Stimulated activated CD4-positive, alpha-beta T cell treated with anti-CD3 and anti-CD28 coated beads, Interleukin-12 subunit alpha, Interleukin-12 subunit beta, amount 100 ng/mL, for 4 hours (primary cell): ENCODE measurements at places on chromosomes 2 and 18.

GRCh38 chr2:102442967-102443828 is 20.2 kb downstream of the IL18RAP start:
- DNase-seq = peak; percentile 19

GRCh38 chr18:10750191-10751035 is 224.6 kb downstream of the NAPG start:
- no peak for DNase-seq

DNA sequence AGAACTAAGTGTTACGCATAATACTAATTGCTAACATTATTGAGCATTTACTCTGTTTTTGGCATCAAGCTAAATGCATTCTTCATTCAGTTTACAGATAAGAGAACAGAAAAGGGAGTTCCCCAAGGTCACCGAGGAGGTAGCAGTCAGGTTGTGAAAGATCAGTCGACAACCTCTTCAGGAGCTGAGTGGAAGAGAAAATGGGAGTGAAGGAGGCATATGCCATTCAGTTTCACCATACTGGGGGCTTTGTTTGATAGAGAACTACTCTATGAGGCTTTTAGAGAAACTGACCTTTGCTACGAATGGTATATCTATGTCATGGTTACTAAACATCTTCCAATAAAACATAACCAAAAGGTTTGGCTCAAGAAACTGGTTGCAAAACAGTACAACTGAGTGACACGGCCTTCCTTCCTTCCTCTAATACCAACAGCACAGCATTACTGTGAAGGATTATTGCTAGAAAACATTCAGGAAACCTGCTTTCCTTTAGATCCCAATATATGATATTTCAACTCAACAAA is 112.1 kb downstream of the RBMS1 start:
- no peak for DNase-seq

DNA sequence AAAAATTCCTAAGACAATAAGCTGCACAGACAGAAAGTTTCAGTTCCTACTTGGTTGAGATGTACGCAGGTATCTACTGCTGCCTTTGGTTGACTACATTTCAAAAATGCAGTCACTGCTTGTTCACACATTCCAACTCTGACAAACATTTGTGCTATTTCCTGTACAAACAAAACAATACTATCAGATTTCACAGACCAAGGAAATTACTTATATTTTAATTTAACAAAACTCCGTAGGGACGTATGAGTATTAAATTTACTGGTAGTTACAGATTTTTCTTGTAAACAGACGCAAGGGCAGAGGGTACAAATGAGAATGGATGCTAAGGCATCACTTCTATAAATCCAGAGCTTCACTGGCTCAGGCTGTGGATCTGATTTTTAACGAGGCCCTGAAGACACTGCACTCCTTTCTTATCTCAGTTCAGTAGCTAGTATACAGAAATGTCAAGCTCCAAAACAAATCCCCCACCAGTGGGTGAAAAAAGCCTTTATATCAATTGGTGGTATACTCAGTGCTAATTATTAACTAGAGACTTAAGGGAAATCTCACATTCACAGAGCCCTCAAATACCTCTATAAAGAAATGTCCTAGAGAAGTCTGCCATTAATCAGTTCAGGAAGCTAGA is 31.7 kb upstream of the TTC32 start:
- DNase-seq = no peak

DNA sequence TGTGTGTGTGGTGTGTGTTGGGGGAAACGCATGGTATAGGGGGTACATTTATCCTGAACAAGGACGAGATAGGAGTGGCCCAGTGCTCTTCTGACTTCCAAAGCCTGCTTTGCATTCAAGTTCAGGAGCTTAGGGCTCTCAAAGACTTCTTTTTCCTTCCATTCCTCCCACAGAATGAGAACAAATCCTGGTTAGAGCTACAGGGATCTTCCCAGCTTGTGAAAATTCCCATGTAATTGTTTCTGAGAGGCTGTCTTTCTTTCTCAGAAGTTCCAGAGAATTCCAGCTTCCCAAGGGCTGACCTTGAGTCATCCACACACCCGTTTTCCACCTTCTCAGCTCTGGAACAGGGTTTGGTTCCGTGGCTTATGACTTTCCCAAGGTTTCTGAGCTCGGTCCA is 38.9 kb downstream of the FASTKD2 start:
- DNase-seq = no peak

GRCh38 chr2:20602803-20603202 is 48.1 kb downstream of the HS1BP3 start:
- DNase-seq = no peak

DNA sequence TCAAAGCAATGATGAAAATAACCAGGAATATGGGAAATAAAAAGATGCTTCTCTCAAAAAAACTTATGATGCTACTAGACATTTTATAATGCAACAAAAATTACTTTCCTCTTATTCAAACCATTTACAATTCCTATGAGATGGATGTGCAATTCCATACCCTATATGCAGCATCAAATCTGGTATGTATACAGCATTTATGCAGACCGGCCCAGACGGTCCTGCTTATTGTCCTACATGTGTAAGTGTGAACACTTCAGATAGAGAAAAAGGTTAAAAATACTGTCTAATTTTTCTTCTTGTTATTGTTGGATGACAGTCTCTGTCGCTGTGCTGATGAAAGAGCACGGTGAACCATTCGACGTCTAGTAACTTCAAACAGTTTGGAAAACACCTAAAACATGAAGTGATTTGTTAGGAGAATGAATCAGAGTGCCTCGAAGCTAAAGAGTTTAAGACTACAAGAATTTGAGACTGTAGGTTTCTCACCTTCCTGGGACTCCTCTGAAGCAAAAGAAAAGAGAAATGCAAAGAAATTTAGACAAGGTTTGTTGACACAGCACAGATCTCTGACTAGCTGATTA is 80.8 kb downstream of the ATL2 start:
- DNase-seq = no peak

GRCh38 chr2:74858281-74858680 is 24.4 kb downstream of the HK2 start:
- DNase-seq = no peak

DNA sequence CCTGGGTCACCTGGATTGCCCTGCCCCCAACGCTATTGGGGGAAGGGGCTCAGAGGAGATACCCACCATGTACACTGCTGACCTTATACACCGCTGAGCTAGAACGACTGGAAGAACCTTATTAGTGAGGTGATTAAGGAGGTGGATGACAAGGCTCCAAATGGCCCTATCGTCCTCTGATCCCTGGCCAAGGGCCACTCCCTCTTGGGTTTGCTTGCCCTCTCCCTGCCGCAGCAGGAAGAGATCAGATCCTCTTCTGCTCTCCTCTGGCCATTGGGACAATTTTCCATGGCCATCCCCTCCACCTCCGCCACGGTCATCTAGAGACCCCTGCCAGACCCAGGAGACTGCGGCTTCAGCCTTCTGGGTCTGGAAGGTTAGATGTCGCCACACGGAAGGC is 1.2 kb downstream of the ZNF514 start:
- no peak for DNase-seq

- DNase-seq = no peak
Observed at GRCh38 chr2:204364860-204365535, 180.3 kb upstream of the PARD3B start.

DNA sequence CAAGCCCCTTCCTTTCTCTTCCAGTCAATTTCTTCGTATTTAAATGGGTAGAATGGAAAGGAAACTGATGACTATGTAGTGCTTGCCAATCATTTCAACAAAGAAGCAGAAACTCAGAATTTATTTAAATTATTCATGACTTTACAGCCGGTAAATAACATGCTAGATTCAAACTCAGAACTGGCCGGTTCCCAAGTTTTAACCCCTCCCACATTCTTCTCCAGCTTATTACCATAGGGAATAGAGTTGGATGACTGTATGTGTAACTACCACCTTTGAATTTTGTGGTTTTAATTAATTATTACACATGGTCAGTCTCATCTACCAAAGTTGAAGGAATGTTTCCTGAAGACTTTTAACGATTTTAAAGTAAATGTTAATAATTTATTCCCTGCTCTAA is 819.3 kb upstream of the LRATD1 start:
- DNase-seq = no peak

GRCh38 chr2:205199165-205199850 is 483.0 kb upstream of the NRP2 start:
- no peak for DNase-seq

GRCh38 chr2:161386228-161386824 is 29.8 kb upstream of the TBR1 start:
- DNase-seq = no peak

- no peak for DNase-seq
Observed at GRCh38 chr2:70261501-70261900, 3.6 kb downstream of the PCYOX1 start.

DNA sequence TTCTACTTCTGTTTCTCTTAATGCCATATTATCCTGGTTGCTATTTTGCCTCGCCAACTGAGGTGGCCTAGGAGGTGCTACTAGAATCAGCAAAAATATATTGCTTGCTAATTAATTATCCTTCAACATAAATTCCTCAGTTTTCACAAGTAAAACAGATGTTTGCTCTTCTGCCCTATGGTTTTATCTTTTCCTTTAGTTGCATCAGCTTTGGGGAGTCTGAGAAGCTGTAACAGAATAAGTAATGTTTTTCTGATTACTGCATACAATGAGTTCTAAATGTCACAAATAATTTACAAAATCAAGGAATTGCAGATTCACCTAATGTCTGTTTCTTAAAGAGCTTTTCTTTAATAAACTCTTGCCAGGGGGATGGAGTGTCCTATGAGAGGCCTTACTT is 36.7 kb downstream of the GULP1 start:
- DNase-seq = no peak

DNA sequence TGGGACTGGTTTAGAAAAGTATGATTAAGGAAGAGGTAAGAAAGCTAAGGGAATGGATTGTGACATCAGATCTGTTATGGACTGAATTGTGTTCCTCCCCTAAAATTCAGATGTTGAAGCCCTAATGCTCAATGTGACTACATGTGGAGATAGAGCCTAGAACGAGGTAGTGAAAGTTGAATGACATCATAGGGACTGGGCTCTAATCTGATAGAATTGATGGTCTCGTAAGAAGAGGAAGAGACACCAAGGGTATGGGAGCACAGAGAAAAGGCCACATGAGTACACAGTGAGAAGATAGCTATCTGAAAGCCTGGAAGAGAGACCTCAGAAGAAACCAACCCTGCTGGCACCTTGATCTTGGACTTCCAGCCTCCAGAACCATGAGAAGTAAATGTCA is 178.3 kb downstream of the TRIB2 start:
- no peak for DNase-seq

- DNase-seq = no peak
Observed at GRCh38 chr2:238686223-238686622, 161.7 kb upstream of the TWIST2 start.

GRCh38 chr2:196439760-196440159 is 199.8 kb upstream of the CCDC150 start:
- DNase-seq = no peak

DNA sequence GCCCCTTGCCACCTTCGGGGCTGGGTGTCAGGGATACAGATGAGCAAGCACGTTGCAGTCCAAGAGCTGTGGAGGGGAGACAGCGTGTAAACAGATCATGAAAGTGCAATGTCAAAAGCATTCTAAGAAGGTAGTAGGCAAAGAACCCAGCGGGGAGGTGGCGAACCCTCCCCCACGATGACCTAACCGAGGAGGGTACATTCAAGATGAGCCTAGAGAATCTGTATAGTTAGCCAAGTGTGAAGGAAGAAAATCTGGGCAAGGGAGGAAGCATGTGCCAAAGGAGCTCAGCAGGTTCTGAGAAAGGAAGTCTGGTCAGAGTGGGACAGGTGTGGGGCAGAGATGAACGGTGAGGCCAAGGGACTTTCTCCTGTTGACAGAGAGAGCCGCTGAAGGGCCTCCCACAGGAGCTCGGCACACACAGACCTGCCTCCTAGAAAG is 106.9 kb downstream of the SP3 start:
- no peak for DNase-seq

GRCh38 chr2:236775511-236775910 is 205.9 kb downstream of the ACKR3 start:
- DNase-seq = no peak

DNA sequence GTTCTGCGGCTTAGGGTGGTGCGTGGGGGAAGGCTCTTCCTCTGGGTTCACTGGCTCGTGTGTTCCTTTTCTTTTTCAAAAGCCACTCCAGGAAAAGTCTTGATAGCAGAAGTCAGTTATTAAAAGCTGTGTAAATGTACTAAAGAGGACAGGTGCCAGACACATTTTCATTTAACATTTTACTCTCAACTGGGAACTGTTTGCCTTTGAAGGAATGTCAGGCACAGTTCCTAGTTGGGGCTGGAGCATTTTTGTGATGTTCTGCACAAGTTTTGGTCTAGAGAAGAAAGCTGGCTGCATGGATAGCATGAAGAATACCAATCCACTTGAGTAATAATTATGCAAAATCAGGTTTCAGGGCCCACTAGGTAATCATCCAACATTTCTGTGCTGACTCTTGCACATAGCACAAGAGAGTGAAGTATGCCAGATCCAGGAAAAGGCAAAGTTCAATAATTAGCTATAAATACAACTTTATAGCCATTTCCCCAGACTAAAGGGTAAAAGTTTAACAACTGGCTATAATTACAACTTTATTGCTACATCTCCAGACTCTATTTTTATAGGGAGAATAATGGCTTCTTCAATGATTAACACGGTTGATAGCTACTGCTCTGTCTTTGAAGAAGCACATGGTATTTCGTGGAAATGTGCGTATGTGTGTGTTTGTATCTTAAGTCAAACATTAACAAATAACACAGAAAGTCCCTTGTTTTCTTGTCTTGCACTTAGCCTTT is 16.2 kb downstream of the SCYGR8 start:
- no peak for DNase-seq

- DNase-seq = no peak
Observed at GRCh38 chr2:8540552-8541055, 141.3 kb upstream of the ID2 start.

DNA sequence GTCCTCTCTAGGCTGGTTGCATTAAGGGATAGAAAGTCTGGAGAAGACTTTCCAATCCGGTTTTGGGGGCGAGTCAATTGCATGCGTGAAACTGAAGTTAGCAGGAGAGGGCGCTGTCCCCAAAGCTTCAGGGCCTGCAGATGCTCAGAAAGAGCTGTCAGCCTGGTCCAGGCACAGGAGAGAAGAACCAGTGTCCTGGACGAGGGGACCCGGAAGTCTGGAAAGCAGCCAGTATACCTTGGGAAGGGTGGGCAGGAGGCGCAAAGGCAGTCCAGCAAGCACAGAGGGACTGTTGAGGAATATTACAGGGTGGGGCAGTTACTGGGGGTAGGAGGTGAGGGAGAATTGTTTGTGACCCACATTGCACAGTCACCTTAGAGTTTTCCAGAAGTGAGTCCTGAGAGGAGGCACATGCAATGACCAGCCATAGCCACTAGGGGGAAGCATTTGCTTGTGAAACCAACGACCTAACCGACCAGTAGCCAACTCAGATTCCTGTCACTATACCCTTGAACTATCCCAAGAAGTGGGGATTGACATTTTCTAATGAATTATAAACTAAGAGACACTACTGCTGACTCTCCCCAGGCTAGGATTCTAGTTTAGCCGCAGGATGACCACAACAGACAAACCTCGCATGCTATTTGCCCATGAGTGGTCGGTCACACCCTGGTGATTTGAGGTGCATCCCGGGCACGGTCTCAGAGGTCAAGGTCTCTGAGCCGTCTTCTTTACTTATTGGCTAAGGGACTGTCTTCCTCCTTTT is 172.8 kb downstream of the RDH14 start:
- DNase-seq = peak; percentile 47
